Fibroblast of skin of back (primary cell): ENCODE measurements at places on chromosomes 13 and 19.

DNA sequence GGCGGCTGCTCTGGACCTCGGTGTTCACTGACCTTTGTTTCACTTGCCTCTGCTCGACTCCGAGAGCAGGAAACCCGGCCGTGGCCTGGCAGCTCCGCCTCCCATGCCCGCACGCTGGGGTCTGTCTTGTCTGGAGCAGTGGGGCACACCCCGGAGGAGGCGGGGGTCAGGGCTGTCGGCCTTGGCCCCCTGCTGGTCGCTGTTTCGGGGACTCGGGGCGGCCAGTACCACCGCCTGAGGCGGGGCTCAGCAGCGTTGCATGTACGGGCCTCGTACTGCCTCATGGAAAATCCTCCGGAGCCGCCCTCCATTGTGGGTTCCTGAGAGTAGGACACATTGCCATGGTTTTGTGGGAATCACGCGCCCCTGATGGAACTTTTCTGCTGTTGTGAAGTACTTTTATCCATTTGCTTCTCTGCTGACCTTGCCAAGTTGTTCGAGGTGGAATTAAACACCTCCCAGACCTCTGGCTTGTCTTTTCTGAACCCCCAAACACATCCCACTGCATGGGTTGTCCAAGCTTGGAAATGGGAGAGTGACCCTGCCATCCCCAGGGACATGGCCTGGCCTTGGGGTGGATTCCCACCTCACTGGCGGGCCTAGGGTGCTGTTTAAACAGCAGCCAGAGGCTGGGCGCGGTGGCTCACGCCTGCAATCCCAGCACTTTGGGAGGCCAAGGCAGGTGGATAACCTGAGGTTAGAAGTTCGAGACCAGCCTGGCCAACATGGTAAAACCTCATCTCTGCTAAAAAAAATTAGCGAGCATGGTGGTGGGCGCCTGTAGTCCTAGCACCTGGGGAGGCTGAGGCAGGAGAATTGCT is 5.5 kb upstream of the NDUFS7 start:
- no peak for DNase-seq

DNA sequence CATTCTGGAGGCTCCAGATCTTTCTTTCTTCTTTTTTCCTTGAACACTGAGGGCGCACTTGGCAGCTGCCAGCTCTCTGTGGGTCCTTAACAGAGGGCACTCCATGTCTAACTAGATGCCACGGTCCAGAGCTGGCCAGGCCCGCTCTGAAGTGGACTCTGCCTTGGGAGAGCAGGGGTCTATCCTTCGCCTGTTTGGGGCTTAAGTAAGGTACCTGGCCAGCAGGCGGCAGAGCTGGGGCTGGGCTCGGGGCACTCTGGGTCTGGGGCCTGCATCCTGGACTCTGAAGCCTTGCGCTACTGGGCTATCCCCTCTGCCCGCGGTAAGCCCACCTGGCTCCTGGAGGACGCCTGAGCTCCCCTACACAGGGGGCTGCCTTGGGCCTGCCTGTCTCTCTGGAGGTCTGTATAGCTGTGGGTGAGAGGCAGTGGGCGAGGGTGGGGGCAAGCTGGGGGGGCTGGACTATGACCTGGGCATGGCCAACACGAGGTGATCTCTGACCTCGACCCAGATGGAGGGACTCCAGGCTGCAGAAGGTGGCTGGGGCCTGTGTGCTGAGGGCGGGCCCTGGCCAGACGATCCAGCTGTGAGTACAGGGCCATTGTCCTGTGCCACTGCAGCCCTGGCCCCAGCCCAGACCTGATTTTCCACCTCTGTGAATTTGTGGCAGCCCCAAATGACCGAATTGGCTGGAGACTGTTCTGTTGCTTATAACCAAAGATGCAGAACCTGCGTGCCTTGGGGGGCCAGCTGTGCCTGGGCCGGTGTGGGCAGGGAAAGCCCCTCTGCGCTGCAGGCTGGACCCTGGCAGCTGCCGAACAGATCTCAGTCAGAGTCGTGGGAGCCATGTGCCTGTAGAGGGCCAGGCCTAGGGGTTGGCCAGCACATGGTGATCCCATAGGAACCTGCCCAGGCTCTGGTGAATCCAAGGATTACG is 26.5 kb downstream of the CEBPG start:
- DNase-seq = no peak

DNA sequence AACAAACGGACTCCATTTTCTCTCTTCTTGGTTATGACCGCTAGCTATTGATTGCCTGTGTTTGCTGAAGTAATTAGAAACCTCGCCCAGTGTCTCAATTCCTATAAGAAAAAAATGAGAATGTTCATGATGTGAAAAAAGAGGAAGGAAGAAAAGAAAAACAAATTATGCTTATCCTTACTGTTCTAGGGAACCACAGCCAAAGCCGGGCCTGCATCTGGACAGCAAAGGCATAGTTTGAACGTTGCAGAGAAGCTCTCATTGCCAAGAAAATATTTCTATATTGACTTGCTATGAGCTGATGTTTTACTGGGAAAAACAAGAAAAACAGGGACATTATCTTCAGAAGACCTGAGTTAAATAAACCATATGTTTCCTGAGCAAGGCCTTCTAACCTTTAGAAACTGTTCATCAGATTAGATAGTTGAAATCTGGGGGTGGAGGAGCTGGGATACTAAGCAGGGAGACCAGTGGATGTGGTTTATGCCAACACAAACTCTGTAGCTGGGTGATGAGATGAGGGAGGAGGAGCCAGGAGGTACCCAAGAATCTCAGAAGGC is 55.0 kb downstream of the EFNB2 start:
- DNase-seq = no peak

DNA sequence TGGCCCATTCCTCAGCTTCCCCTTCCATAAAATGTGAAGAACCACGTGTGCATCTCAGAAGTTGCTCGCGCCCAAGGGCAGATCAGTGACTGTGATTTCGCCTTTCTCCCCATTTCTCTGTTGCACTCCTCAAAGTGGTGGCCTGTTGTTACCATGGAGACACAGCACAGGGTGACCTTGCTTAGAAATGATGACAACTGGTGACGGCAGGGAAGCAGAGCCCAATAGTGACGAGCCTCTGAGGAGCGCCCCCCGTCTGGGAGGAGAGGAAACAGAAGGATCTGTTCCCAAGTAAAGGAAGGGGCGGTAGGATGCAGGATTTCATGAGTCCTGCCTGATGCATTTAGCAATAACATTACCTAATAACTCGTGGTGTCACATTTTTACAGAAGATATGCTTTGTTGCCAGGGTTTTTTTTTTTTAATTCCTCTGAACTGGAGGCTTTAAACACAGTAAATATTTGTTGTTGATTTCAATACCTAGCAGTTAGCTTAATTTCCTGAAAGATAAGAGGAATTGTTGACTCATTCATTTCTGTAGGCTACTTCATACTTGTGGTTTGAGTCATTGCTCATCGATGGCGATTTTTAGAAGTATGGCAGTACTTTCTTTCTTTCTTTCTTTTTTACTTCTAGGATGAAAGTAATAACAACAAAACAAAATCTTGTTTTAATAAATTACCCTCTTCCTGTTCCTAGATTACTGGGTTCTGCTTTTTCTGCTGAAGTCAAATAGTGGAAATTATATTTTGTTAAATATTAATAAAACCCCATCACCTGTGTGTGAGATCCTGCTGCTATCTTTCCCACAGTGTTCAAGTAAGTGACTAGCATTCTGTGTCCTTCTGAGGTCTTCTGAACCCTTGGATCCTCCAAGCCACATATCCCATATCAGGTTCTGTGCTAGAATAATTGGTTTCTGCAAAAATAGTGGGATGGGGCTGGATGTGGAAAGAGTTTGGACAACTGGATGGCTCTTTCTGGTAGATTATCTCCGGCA is 36.0 kb downstream of the MBNL2 start:
- DNase-seq = peak; percentile 87

GRCh38 chr19:7349961-7350711 is 1.4 kb downstream of the ARHGEF18 start:
- no peak for DNase-seq

GRCh38 chr13:38685974-38686576 is 802 bp upstream of the FREM2 start:
- DNase-seq = no peak

DNA sequence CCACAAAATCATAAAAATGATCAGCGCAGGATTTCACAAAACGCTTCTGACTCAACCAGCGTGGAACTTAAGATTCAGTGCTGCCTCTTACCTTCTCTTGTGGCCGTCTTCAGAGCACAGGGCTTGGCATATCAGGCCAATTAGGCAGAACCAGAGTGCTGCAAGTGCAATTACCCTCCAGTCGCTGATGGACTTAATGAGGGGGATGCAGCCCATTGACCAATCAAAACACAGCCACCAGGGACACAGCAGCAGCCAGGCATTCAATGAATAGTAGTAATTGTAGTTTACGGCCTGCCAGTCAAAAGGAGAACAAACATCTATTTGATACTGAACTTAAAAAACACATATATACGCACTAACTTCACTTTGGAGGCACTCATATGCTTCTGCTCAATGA is 38.2 kb downstream of the TMTC4 start:
- no peak for DNase-seq

DNA sequence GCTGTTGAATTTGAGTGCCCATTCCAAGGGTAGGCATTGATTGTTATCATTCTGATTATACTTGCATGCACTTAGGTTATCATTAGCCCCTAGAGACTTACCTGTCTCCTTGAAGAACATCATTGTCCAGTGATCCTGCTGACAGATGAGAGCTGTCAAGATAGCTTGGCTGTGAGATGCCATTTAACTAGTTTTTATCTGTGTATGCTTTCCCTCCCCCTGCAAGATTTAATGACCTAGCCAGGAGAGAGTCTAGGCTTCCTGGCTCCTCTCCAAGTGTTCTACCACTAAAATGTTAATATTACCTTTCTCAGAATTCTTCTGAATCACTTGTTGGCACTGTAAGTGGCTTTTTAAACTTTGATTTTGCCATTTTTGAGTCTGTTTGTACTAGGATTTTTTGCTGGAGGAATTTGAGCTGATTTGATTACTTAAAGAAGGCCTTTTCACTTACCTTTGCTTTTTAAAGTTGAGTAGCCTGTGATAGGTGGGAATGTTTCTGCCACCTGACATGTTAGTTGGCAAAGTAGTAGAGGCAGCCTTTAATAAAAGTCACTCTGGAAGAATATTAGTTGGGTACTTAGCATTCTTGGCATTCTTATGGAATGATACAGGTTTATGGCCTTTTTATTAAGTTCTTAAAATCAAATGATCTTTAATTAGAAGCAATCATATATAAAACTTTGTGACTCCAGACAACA is 41.1 kb downstream of the ARHGAP35 start:
- no peak for DNase-seq

- no peak for DNase-seq
These were observed 60.9 kb upstream of the ZNF527 start for GRCh38 chr19:37309834-37310575.

GRCh38 chr13:113857531-113858195 is 6.2 kb downstream of the GAS6 start:
- DNase-seq = no peak

DNA sequence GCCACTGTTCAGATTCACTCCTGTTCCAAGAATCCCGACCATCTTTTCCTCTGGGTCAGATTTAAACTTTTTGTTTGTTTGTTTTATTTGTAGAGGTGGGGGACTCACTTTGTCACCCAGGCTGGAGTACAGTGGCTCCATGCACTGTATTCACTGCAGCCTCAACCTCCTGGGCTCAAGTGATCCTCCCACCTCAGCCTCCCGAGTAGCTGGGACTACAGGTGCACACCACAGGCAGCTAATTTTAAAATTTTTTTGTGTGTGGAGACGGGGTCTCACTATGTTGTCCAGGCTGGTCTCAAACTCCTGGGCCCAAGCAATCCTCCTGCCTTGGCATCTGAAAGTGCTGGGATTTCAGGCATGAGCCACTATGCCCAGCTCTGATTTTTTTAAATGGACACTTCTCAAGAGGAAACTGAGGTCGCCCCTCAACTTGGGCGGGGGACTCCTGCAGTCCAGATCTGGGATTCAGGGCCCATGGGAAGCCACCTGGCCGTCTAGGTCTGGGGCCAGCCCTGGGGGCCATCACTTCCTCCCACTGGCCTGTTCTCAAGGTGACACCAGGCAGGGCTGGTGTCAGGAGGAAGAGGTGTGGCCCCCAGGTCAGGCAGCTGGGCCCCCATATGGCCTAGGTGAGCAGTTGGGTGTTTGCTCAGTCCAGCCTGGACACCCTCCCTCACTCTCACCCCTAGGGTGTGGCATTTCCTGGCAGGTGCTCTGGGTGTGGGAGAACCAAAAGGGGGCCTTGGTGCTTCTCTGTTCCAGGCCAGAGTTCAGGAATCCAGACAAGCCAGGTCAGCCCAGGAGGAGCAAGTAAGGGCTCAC is 1.3 kb downstream of the B3GNT3 start:
- no peak for DNase-seq

DNA sequence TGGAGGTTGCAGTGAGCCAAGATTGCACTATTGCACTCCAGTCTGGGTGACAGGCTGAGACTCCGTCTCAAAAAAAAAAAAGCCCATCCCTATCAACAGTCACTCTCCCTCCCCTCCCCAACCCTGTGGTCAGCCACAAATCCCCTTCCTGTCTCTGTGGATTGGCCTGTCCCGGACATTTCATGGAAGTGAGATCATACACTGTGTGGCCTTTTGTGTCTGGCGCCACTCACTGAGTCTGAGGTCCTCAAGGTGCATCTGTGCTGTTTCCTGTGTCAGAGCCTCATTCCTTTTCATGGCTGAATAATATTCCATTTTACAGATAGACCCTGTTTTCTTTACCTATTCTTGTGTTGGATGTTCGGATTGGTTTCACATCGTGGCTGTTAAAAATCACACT is 149.5 kb downstream of the PTPRS start:
- peak; percentile 67 for DNase-seq

DNA sequence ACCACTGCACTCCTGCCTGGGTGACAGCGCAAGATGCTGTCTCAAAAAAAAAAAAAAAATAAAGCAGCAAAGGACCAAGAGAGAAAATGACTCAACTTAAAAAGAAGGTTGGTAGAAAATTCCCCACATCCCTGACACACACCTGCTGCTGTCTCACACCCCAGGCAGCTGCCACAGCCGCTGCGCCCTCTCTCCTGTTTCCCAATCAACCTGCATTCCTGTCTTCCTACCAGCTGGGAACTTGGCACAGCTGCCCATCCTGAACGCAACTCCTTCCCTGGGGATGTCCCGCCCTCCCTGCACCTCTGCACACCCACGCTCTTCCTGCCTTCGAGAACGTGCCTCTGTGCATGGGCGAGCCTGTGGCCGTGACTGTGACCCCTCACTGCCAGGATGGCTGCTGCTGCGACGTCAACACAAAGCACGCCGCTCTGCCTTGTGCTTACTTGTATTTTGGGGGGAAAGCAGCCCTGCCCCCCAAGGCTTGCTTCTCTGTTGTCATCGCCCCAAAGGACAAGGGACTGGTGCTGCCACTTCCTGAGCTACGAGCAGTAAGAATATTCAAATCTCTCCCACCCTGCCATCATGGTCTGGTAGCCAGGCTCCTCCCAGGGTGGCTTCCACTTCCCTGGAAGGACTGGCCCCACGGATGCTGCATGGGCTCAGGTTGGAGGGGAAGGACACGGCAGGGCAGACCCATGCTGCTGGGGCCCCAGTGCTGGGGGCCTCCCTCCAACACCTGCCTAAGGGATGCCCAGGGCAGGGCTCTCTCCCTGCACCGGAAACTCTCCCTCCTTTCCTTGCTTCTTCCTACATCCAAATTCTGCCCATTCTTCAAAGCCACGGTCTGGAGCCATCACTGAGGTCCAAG is 20.7 kb downstream of the SH3GL1 start:
- no peak for DNase-seq
